ENCODE measurements at places on chromosomes 4 and X.

DNA sequence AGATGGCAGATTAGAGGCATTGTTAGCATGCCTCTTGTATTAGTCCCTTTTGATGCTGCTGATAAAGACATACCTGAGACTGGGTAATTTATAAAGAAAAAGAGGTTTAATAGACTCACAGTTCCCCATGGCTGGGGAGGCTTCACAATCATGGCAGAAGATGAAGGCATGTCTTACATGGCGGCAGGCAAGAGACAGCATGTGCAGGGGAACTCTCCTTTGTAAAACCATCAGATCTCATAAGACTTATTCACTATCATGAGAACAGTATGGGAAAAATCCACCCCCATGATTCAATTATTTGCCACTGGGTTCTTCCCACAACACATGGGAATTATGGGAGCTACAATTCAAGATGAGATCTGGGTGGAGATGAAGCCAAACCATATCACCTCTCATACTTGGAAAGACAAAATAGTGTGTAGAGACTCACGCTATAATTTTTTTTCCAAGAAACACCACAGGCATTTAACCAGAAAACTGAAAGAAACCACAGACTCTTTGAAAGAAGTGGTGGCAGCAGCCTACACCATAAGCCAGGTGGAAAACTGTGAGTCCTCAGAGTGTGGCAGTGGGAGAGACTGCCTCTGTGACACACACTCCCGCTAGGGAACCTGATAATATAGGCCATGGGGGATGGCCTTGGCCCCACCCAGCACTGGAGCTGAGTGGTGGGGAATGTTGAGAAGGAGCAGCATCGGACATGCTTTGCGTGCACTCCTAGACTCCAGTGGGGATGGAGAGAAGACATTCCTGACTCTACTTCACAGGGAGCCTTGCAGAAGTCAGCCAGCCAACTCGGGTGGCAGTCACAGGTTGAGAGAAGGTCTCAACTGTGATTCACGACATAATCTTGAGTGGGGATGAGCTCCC lies 51.5 kb downstream of the SLC2A9 start:
- H3K4me1 ChIP-seq, result no peaks in the 10 kb centered on the region
- no peak overlapping the region for H3K4me3 ChIP-seq
- no peaks in the 10 kb centered on the region for H3K36me3 ChIP-seq
- H3K27me3 ChIP-seq, result peaks cover 2% of the 10 kb centered on the region
- H3K27ac ChIP-seq, result no peak overlapping the region

DNA sequence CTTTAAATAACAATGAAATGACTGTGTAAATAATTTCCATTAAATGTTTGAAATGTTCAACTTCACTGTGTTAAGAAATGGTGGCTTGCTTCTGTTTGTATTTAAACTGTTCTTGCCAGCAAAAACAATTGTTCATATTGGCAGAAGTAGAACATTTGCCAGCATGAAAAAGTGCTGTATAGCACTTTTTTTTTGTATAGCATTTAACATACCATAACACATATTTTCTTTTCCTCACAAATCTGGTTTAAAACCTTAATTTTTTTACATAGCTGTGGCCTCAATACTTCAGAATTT lies 94.1 kb downstream of the COX18 start:
- peaks cover 6% of the 10 kb centered on the region for H3K27me3 ChIP-seq
- no peak overlapping the region for H3K4me3 ChIP-seq
- no peaks in the 10 kb centered on the region for H3K36me3 ChIP-seq
- H3K27ac ChIP-seq, result no peak overlapping the region
- peaks cover 2% of the 10 kb centered on the region for H3K4me1 ChIP-seq

DNA sequence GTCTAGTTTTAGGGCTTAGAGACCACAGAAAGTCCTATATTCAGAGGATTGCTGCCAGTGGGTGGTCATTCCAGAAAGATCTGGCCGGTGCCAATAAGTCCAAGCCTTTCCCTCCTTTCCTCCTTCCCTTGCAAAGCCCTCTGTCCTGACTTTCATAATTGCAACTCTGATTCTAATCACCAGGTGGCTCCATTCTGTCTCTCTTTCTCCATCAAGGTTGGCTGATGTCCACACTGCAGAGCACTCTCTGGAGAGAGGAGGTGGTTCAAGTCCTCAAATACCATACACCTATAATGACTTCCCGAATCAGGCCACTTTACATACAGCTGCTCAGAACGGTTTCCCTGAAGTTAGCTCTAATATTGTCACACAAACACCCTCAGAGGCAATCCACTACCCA lies 22.4 kb upstream of the ARMCX4 start:
- H3K36me3 ChIP-seq, result no peaks in the 10 kb centered on the region
- no peak overlapping the region for H3K27ac ChIP-seq
- no peak for DNase-seq

DNA sequence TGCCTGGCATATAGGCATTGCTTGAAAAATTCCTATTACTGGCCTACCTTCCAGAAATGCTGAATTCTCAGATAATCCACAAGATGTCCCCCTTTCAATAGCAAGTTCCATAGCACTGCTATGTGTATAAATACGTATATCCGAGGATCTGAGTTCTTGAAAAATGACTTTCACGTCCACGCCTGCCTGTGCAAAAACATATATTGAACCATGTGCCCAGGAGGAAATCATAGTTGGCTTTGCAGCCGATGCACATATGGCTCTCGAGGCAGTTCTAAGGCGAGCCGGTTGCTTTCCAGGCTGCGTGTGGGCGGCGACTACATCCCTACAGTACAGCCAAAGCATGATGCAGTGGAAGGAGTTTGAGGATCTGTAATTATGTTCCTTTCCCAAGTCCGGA lies 55.4 kb upstream of the ESX1 start:
- H3K4me3 ChIP-seq, result no peak overlapping the region
- H3K36me3 ChIP-seq, result peaks cover 2% of the 10 kb centered on the region
- no peak overlapping the region for H3K27ac ChIP-seq
- no peaks in the 10 kb centered on the region for H3K27me3 ChIP-seq
- peaks cover 2% of the 10 kb centered on the region for H3K4me1 ChIP-seq
- no peak for DNase-seq

GRCh38 chrX:139844163-139844562 lies 88.7 kb downstream of the ATP11C start:
- H3K27me3 ChIP-seq, result no peaks in the 10 kb centered on the region
- H3K36me3 ChIP-seq, result peaks cover 7% of the 10 kb centered on the region
- H3K4me3 ChIP-seq, result no peak overlapping the region
- DNase-seq, result no peak

GRCh38 chr4:125004676-125005075 lies 292.1 kb upstream of the ANKRD50 start:
- no peaks in the 10 kb centered on the region for H3K36me3 ChIP-seq
- H3K27ac ChIP-seq, result no peak overlapping the region
- DNase-seq, result no peak
- H3K27me3 ChIP-seq, result peaks cover 3% of the 10 kb centered on the region
- H3K4me3 ChIP-seq, result no peak overlapping the region

DNA sequence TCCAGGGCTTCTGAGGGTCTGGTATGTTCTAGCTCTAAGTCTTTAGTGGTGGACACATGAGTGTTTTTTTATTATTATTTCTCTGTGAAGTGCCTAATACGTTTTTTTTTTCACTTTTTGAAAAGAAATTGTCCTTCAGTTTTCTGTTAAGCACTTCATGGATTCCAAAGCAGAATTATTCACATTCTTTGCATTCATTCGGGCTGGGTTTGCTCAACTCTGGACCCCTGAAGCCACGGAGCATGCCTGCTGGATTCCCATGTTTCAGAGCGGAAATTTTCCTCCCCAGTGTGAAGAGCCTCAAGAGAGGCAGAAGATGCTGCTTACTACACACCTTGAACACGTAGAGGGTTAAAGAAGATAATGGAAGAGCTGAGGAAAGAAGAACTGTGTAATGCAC lies 107.5 kb downstream of the EGF start:
- no peak overlapping the region for H3K4me3 ChIP-seq
- H3K27ac ChIP-seq, result no peak overlapping the region
- no peaks in the 10 kb centered on the region for H3K36me3 ChIP-seq
- no peaks in the 10 kb centered on the region for H3K4me1 ChIP-seq
